ENCODE measurements at places on chromosomes 6 and 20.

DNA sequence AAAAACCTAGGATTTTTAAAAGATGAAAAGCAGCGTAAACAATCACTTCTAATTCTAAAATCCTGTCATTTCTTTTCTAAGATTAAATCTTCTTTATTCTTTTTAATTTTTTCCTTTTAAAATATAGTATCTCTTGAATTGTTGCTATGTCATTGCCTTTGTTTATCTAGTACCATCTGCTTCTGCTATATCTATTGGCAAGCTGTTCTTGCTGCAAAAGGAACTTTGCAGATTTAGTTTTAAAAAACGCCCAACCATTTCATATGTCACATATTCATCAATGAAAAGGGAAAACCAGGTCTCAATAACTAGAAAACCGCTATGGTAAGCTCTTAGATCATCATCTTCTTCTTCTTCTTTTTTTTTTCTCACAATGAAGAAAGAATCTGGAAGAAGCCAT is 11.5 kb upstream of the EEF1A1 start:
- DNase-seq, result no peak

- no peak for DNase-seq
Observed at GRCh38 chr20:20266552-20266951, 101.4 kb upstream of the INSM1 start.

- DNase-seq, result no peak
Observed at GRCh38 chr20:1818895-1819294, 76.3 kb upstream of the SIRPA start.

DNA sequence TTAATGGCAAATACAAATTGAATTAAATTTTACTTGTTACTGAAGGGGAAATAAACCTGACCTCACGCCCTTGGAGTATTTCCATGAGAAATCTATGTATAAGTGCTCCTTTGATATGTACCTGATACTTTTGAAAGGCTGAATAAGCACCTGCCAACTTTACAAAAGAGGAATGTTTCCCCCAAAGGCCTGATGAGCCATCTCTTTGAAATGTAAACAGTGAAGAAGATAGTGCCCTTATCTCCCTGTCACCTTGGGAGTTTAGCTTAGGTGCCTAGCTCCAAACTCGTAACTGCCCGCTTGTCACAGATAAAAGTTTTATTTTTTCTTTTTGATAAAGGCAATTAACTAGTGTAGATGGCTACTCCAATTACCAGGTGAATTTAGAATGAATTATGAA is 1.1 kb upstream of the ZNF343 start:
- DNase-seq, result no peak

DNA sequence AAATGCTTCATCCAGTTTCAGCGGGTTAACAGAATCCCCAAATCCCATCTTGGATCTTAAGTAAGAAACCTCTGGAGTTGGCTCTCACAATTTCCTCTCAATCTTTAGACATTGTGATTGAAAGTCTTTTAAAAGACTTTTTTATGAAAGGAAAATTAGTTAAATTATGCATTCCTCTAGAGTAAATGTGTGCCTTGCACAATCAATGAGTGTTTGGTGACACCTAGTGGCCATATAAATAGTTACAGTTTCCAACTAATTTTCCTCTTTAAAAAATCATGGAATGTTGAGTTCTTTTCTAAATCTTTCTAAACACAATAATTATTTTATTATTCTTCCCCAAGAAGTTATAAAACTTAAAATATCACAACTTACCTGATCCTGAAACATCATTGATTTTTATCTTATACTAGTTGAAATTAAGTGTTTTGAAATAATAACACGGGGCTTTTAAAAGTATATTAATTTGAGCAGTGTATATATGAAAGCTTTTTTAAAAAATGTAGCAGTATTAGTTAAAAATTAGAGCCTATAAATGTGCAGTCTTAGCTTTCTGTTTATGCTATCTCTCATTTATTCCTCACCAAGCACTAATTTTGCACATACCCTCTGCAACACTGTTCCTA is 66.4 kb downstream of the PKHD1 start:
- peak; percentile 41 for DNase-seq

DNA sequence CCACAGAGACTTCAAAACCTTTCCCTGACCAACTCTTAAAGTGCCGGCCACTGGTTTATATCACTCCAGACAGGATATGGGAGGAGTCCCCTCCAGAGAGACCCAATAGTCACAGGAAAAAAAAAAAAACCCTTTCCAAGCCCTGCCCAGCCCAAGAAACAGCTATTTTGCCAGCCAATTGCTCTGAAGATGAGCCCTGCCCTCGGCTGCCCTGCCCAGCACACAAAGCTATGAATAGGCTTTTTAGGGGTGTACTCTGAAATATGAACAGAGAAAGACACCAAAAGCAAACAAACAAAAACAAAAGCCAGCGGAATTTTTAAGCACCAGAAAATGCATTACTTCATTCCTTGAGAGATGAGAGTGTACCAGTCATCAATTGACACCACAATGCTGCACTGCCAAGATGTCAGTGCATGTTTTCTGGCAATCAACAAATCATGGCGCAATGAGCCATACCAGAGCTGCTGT is 275.1 kb downstream of the C6orf118 start:
- no peak for DNase-seq

DNA sequence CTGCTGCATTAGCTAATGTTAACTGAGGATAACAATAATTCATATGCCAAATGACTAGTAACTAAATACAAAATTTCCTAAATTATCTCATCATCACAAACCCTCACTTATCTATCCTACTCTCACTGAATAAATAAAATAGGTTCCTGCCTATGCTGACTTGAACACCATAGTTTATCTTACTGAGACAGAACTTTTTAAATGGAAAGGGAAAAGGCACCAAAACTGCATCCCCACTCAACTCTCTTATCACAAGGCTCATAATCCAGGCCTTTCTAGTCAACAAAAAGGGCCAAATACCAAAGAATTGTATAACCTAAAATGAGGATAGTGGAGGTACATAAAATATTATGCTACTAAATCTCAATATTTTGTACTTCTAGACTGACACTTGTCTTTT is 23.1 kb downstream of the OSTM1 start:
- DNase-seq, result no peak

GRCh38 chr6:41466437-41466990 is 79.7 kb upstream of the FOXP4 start:
- no peak for DNase-seq

GRCh38 chr20:37890643-37891042 is 12.3 kb upstream of the VSTM2L start:
- DNase-seq, result no peak

GRCh38 chr20:21571841-21572690 is 58.2 kb upstream of the NKX2-2 start:
- DNase-seq, result no peak

DNA sequence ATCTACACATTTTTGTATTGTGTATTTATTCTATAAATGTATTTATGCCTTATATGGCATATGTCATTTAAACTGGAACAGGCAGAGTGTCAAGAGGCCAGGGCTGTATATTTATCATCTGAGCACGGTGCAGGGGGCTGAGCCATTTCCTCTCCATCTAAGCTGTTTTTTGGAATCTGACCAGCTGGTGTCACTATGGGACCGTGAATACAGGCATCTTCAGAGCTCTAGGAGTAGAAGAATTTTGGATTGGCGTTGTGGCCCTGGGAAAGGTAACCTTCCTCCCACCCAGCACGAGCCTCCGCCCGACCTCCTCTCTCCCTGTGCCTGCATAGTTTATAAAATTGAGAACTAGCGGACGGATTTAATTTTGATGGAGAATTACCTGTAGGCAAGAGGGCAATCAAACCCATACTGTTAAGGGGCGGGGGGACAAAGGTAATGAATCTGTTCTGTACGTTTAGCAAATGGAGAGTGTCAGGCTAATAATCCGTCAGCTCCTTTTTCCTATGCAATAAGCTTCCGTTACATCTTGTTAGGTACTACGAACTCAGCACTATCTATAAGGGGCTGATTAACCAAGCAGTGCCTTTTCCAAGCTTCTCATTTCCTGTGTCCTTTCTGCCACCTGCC is 29.0 kb upstream of the EEF1E1 start:
- peak; percentile 51 for DNase-seq

DNA sequence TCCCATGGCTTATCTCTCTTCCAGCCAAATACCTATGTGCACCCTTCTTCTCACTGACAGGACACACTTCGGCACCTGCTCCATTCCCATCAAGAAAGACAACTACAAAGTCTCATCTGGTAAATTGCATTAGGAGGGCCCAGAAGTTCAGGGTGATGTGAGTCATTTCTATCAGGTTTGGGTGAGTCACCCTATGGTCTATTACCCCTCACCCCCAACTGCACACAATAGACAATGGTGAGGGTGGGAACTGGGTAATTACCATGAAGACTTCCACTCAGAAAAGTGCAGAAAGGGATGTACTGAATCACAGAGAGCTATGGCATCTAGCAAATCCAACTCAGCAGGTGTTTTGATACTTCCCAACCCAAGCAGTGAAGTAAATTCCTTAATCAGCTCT is 54.8 kb downstream of the OPN5 start:
- no peak for DNase-seq

GRCh38 chr6:149440735-149441671 is 40.9 kb downstream of the SUMO4 start:
- no peak for DNase-seq

GRCh38 chr6:42979523-42980177 is 669 bp upstream of the PEX6 start:
- DNase-seq, result peak; percentile 44

GRCh38 chr20:52405417-52405816 is 213.8 kb upstream of the ZFP64 start:
- DNase-seq, result no peak

DNA sequence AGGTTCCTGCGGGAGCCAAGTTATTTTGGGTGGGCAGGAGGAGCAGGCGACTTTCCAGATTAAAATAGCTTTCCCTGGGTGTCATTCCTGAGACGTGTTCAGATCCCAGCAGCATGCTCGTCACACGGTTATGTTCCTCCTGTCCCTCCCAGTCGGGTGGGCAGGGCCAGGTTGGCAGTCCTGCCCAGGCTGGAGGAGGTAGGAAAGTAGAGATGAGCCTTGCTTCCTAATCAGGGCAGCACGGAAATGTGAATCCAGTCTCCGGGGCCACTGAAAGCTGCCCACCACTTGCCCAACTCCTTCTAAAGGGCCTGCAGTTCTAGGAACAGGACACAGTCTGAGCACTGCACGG is 137.0 kb downstream of the MRPL14 start:
- no peak for DNase-seq

DNA sequence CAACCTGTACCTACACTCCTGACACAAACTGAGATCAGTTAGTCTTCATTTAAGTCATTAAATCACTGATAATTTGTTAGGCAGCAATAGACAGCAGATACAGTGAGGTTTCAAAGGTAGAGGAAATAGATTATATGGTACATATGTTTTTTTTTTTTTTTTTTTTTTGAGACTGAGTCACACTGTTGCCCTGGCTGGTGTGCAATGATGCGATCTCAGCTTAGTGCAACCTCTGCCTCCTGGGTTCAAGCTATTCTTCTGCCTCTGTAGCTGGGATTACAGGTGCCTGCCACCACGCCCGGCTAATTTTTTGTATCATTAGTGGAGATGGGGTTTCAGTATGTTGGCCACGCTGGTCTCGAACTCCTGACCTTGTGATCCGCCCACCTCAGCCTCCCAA is 38.2 kb upstream of the KIF13A start:
- DNase-seq, result no peak

DNA sequence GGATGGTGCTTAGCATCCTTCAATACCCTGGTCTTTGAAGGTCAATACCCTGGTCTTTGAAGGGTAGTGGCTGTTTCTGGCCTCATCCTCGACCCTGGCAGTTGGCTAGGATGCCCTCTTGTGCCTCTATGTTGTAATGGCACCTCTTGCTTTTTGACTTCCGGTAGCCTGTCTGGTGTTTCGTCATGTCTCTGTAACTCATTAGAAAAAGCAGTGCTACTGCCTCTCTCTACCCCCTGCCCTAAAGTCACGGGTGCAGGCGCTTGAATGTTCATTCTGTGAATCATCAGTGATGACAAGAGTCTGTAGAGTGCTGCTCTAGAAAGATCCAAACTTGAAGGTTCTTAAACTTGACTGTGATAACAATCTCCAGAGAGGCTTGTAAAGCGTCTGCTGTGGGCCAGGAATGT is 28.3 kb downstream of the RSPO4 start:
- peak; percentile 19 for DNase-seq

GRCh38 chr20:58075586-58076345 is 152.7 kb downstream of the ANKRD60 start:
- DNase-seq, result no peak

- no peak for DNase-seq
Observed at GRCh38 chr6:23409531-23409930, 716.5 kb upstream of the NRSN1 start.

DNA sequence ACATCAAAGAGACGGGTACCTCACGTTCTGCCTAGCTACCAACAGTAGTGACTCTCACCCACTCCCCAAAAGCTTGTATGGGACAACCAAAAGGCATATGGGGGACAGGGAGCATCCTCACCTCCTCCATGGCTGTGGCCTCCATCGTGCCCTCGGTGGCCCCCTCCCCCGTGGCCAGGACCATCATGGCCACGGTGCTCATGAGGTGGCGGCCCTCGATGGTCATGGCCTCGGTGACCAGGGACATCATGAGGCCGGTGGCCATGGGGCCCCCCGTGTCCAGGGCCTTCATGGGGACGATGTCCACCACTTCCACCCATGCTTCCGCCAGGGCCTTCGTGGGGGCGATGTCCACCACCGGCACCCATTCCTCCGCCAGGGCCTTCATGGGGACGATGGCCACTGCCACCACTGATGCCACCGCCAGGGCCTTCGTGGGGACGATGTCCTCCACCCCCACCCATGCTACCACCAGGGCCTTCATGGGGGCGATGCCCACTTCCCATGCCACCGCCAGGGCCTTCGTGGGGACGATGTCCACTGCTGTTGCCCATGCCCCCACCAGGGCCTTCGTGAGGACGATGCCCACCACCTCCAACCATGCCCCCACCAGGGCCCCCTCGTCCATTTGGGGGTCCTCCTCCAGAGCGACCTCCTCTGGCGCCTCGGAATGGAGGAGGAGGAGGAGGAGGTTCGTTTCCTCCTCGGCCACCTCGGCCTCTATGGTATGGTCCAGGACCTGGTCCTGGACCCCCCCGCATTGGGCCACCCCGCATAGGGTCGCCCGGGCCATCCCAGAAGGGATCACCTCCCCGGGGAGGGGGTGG is 15.0 kb downstream of the PPP1R10 start:
- no peak for DNase-seq

DNA sequence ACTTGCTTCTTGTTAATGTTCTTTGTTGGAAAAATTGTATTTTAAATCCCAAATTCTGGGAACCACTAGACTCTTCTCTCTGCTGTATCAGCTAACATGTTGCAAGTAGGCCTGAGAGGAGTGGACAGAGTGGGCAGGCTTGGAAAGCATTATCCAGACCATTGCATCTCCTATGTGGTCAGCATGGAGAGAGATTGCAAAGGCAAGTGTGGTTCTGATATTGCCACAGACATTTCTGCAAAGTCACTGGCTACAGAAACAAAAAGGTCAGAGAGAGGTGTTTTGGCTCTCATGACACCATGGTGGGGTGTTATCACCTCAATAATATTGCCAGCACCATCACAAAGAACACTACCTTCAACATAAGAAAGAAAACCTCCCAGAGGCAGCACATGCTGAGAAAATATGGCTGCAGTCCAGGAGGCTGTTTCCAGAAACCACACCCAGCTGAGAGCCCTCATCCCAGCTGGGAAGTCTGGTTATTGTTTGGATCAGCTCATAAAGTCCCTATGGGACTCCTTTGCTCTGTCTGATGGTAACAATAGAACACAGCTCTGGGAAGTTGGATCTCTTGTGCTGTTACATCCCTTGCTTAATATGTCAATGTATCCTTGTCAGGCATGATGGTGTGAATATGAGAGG is 78.2 kb upstream of the TBX18 start:
- no peak for DNase-seq

- no peak for DNase-seq
Observed at GRCh38 chr6:141764388-141764787, 368.3 kb upstream of the GJE1 start.

Measured in dermis microvascular lymphatic vessel endothelial cell (primary cell).